Stomach (tissue), 19 donors: ENCODE measurements at places on chromosomes 5 and 9. TPM values are rescaled to one million over a fixed set of nuclear protein-coding genes. Genes with fewer than 3 reads are reported as not detected.

NUTM2F gene
- not detected for polyA plus RNA-seq

OTP gene
- not detected for polyA plus RNA-seq

CCDC107 gene
- polyA plus RNA-seq = 58.8 TPM

HMMR gene
- polyA plus RNA-seq = 2.9 TPM

GRCh38 chr5:93894601-93895354 lies 153.4 kb upstream of the POU5F2 start:
- peak; percentile 11 for DNase-seq

- DNase-seq = no peak
These were observed 11.0 kb downstream of the SKP2 start for GRCh38 chr5:36162810-36163486.

- DNase-seq = no peak
These were observed 213.8 kb downstream of the FAM114A2 start for GRCh38 chr5:153824909-153825308.

- no peak for DNase-seq
These were observed 62.5 kb downstream of the IPO11 start for GRCh38 chr5:62475072-62475471.

- no peak for DNase-seq
These were observed 17.2 kb downstream of the GNPDA1 start for GRCh38 chr5:141995656-141996055.

GRCh38 chr9:12775679-12776512 lies 1.1 kb downstream of the LURAP1L start:
- DNase-seq = peak; percentile 97

DNA sequence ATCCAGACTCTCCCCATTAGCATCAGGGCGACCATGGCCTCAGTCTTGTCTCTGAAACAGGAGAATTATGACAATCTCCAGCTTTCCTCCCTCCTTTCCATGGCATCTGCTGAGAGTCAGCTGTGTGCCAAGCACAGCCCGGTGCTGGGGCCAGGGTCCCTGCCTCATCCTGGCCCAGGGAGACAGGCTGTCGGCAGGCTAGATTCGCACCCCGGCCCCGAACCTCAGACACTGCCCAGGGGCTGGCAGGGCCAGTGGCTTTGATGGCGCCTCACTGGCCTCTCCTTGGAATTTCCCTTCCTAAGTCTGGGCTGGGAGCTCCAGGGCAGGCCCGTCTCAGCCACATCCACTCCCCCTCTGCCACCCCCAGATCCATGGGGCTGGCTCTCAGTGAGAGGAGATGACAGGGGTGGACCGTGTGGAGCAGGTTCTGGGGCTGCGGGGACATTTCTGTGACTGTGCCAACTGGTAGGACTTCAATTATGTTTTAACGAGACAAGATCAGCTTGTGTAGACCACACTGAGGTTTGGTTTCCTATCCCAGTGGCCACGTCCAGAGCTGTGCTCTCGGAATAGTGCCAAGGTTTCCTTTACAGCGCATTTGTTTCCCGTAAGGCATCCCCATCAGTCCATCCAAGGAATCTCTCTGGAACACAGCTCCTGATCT lies 15.5 kb downstream of the FAM163B start:
- no peak for DNase-seq

- DNase-seq = no peak
These were observed 1.2 kb upstream of the MEGF9 start for GRCh38 chr9:120715389-120715924.
